ENCODE measurements at places on chromosomes 16 and 17.

GRCh38 chr16:81461243-81461642, 16.6 kb downstream of the CMIP start:
- DNase-seq, result no peak

GRCh38 chr16:84768808-84769197, 51.0 kb upstream of the CRISPLD2 start:
- DNase-seq, result no peak

- no peak for DNase-seq
These were observed 201.5 kb upstream of the N4BP1 start for GRCh38 chr16:48811478-48811877.

- DNase-seq, result no peak
These were observed 343.0 kb downstream of the RBFOX1 start for GRCh38 chr16:7675628-7676027.

GRCh38 chr16:65737831-65738230, 616.0 kb upstream of the CDH11 start:
- DNase-seq, result no peak

GRCh38 chr17:83080579-83080857, 1.1 kb downstream of the METRNL start:
- no peak for DNase-seq

GRCh38 chr17:193841-194806, 12.7 kb upstream of the DOC2B start:
- no peak for DNase-seq

DNA sequence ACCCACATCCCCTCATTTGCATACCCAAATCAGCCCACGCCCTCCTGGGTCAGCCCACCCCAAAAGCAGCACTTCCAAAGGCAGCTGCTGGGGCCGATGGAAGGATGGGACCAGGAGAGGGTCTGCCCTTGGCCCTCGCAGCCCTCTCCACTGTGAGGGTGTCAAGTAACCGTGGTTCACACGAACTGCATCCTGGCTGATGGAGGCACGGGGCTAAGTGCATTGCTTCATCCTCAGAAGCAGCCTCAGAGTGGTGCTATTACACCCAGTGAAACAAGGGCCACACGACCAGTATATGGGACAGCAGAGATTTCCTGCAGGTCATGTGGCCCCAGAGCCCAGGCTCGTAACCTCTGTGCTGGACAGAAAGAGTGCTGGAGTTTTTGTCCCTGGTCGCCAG, 13.2 kb upstream of the ATP2A3 start:
- no peak for DNase-seq

- DNase-seq, result no peak
These were observed 128.5 kb upstream of the GSE1 start for GRCh38 chr16:85484347-85485300.

- no peak for DNase-seq
These were observed 5.0 kb upstream of the PRSS54 start for GRCh38 chr16:58299757-58300349.

GRCh38 chr17:59620064-59620359, 317 bp downstream of the CLTC start:
- DNase-seq, result no peak

GRCh38 chr16:1201444-1201843, 23.6 kb downstream of the TPSG1 start:
- no peak for DNase-seq

GRCh38 chr16:7646821-7647500, 314.3 kb downstream of the RBFOX1 start:
- no peak for DNase-seq

DNA sequence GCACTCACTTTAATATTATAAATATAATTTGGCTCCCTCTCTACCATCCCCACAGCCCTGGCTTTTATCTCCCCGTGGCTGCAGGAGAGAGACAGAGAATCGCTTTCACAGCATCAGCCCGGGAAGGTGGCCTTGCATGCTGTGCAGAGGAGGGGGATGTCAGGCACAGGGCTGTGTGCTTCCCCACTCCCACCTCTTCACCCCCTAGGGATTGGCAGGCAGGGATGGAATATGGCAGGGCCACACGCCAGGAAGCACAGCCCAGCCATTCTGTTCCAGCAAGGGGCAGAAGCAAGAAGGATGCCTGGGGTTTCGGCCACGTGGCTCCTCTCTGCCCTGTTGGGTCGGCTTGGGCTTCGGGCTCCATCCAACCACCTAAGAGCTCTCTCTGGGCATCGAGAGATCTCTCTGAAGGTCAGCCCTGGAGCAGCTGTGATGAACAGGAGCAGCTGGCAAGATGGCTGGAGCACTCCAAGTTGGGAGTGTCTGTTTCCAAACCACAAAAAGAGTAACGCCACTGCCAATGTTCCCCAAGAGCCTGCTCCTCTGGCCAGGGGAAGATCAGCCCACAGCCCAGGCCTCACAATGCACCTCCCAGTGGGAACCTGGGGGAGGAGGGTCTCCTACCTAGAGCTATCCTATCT, 223.2 kb downstream of the C16orf78 start:
- no peak for DNase-seq

DNA sequence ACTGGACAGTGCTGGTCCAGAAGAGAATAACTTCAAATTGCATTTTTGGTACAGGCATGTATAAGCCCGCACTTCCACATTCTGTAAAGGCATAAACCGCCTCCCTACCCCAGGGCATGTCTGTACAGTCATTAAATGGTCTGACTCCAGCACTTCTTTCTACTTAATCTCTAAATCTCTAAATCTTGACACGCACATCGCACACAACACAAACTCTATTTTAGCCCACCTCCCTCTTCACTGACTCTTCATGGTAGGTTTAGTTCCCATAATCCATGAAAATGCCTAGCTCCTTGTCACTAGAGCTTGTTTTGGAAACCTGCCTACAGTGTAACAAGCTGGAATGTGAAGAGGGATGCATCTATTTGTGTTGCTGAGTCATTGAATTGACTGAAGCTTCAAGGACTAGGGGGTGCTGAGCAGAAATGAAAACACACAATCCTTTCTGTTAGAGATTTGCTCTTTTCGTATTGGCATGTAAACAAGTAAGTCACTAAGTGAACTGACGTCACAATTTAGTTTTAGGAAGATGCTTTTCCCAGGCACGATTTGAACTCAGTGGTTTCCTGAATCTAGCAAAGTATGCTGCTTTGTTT, 1.6 kb upstream of the DUSP14 start:
- no peak for DNase-seq

DNA sequence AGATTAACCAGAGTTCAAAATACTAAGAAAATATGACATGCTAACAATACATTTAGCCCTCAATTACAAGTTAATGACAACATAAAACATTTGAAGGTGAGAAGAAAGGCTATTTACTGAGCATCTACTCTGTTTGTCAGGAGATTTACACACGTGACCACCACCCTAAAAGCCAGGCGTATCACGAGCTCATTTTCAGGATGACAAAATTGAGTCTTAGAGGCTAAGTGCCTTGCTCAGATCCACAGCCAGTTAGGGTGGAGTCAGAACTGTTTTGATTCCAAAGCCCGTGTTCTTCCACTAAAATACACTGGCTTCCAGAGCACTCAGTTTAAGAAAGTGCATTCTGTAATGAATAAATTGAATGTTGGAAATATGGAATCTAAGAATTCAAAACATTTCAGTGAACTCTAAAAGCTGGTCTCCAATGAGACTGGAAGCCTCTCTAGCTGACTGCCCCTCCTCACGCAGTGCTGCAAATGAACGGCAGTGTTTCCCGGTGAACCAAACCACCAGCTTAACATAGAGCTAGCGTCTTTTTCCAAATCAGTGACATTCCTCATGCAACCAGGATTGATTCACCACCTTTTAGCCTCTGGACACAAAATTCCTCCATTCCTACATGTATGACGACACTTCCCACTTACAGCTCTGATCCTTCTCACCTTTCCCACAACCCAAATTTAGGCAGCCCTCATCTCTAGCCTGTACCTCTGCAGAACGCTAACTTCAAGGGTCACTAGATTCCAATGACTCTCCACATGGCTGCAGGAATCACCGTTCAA, 5.9 kb downstream of the ZDHHC7 start:
- DNase-seq, result no peak

- no peak for DNase-seq
These were observed 1.6 kb downstream of the MYL4 start for GRCh38 chr17:47210779-47211178.

GRCh38 chr17:81466564-81467472, 45.8 kb downstream of the ACTG1 start:
- no peak for DNase-seq

- no peak for DNase-seq
These were observed 4.6 kb downstream of the GAN start for GRCh38 chr16:81319221-81319912.

- no peak for DNase-seq
These were observed 44.9 kb upstream of the PABPN1L start for GRCh38 chr16:88911136-88911945.

DNA sequence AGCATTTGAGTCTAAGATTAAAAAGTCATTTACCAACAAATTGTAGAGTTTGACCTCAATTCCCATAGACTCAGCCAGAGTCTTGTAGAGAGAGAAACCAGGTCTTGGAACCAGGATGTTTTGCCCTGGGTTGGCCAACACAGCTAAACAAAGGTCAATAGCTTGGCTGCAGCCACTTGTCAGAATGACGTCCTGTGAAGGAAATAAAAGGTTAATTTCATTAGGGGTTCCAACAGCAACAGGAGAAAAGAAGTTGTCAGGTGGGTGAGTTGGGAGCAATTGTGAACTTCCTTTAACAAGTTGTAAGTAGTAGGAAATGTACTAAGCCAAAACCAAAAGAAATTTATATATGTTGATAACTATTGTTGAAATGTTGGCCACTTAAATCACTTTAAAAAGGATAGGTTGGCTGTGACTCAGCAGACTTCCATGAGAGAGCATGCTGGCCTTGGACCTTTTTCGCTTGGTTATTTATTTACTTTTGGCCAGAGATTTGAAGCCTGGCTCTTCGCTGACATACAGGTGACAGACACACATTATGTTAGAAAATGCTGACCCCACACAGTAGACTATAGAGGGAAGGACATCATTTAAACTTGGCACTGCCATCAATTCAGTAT, 4.3 kb downstream of the TAT start:
- no peak for DNase-seq

- no peak for DNase-seq
These were observed 75.2 kb upstream of the METTL9 start for GRCh38 chr16:21524068-21524751.

DNA sequence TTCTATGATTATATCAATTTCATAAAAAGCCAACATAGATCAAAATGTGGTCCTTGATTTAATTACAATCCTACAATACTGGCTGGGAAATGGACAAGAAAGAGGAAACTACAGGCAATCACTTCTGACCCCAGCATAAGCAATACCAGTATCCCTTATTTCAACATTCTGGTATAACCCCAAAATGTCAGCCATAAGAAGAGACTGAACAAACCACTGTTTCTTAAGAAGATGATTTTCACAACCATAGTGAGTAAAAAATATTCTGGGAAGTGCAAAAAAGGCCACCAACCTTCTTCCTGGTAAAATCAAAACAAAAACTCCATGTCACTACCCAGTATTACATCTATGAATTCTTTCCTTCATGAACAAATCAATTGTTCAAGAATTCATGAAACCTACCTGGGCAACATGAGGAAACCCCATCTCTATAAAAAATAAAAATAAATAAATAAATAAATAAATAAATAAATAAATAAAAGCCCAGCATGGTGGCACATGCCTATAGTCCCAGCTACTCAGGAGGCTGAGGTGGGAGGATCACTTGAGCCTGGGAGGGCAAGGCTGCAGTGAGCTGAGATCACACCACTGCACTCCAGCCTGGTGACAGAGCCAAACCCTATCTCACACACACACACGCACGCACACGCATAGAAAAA, 7.5 kb downstream of the N4BP1 start:
- no peak for DNase-seq

DNA sequence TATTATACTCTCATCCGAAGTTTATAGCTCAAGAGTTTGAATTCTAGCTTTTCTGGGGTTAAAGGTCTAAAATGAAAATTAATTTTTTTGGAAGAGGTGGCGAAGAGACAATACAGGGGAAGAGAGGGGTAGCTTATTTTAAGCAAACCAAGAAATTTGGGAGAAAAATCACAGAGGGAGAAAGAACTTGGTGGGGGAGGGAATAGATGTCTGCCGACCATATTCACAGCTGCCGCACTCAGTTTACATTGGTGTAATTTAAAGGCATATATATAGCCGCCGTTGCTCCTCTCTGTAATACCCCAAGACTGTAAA, 6.5 kb upstream of the ZFHX3 start:
- no peak for DNase-seq

DNA sequence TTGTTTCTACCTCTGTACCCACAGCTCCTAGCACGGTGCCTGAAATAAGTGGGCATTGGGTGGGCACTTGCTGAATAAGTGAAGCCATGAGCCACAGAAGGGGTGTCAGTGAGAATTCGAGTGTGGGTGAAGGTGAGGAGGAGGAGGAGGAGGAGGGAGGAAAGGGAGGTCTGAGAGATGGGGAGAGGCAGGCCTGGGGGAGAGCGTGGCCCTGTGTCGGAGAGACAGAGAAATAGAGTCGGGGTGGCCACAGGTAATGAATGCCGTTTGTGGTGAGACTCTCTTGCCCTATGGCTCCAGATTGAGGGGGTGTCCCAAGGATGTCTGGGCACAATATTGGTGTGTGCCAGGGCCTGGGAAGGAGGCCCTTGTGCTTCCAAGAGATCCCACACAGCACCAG, 49.2 kb downstream of the SDK2 start:
- DNase-seq, result no peak

DNA sequence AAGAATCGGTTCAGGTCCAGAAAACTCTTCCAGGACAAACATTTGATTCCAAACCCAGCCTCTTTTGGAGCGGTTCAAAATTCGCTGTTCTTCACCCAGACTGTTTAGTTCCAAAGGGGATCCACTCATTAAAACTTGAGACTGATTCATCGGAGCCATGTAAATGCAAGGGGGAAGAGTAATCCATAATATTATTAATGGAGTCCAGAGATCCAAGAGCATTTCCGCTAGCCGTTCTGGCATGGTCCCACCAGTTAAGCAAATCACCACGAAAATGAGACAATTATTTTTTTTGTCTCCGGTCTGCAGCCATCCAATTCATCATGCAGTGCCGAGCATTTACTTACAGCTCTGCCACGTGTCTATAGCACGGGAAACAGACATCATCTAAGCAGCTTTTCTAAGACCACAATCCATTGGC, 15.1 kb downstream of the CDH8 start:
- DNase-seq, result no peak

- DNase-seq, result no peak
These were observed 18.0 kb downstream of the WDR45B start for GRCh38 chr17:82630212-82630611.

GRCh38 chr17:2911035-2911754, 115.0 kb downstream of the RAP1GAP2 start:
- no peak for DNase-seq

- DNase-seq, result no peak
These were observed 110.2 kb upstream of the ZNF750 start for GRCh38 chr17:82949984-82950383.

DNA sequence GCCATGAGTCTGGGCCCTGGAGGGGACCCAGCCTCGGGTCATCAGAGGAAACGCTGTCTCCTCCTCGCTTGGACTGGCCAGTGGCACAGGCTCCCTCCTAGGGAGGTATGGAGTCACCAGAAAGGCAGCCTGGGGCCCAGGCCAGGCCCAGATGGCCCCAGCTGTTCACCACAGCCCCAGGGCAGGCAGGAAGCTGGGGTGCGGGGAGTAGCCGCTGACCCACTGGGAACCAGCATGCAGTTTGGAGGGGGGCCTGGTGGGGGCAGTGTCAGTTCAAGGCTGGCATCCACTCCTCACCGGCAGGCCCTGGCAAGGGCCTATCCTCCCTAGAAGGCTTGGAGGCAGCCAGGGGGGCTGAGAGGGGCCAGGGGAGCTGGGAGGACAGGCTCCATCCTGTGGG, 48.8 kb downstream of the SDK2 start:
- no peak for DNase-seq
